Activated T-cell treated with anti-CD3 and anti-CD28 coated beads, Interleukin-2, amount 50 U/mL, for 24 hours (primary cell): ENCODE measurements at places on chromosomes 2 and 18.

DNA sequence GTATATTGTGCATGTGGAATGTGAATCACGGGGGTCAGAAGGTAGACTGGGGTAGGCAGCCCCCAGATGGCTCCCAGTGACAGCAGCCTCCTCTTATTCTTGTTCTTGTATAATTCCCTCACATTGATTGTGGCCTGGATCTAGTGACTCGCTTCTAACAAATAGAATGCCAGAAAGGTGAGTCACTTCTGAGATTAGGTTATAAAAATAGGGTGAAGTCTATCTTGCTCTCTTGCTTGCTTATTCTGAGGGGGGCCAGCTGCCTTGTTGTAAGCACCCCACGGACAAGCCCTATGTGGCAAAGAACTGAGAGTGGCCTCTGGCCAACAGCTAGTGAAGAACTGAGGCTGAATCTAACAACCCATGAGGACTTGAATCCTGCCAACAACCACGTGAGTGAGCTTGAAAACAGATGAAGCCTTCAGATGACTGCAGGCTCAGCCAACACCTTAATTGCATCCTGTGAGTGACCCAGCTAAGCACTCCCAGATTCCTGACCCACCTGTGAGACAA is 15.6 kb upstream of the RMND5A start:
- peaks cover 6% of the 10 kb centered on the region for H3K27me3 ChIP-seq
- no peak overlapping the region for H3K4me3 ChIP-seq
- DNase-seq: no peak
- no peaks in the 10 kb centered on the region for H3K36me3 ChIP-seq
- H3K4me1 ChIP-seq: peaks cover 4% of the 10 kb centered on the region

DNA sequence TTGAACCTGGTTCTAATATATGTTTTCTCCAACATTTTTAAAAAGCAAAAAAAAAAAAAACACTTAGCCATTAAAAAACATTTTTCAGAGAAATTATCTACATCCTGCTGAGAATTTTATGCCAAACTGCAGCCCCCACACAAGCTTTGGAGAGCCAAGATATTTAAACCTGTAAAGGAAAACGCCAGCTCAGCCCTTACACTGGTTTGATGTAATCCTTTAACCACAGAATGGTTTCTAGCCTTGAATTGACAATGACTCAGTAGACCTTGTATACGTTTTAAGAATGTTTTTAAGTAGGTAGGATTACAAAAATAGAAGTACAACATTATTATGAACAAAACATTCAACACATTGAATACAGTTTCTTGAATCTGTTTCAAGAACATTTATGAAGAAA is 113.6 kb downstream of the BABAM2 start:
- peaks cover 10% of the 10 kb centered on the region for H3K36me3 ChIP-seq
- H3K4me1 ChIP-seq: peaks cover 34% of the 10 kb centered on the region
- no peak for DNase-seq
- H3K27ac ChIP-seq: peak overlapping the region; percentile 39

DNA sequence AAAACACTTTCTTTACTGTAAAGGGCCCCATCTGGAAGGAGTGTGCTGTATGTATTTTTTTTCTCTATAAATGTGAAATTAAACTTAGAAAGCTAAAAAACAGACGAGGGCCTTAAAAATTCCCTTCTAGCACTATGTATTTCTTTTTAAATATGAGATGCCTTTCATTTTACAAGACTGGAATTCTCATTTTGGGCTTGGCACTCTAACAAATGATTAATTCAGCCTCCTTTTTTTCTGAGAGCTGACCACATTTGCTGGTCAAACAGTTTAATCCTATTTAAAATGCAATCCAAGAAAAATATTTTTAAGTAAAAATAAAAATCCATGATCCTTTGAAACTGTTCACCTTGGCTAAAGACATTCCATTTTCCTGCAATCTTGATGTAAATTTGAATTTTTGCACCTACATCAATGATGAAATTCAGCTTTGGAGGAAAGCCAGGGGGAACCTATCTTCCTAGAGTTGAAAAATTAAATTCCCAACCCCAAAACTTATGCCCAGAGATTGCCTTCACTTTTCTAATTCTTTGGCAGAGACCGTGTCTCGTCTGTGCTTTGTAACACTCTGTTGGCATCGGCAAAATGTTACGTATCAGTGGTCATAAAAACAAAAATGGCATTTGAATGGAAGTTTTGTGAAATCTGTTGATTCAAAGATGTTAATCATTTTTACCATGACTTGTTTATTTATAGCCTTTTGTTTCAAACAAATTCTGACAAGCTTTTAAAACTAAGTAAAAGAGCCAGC is 284.5 kb downstream of the ZNF521 start:
- H3K4me3 ChIP-seq: no peak overlapping the region
- no peaks in the 10 kb centered on the region for H3K27me3 ChIP-seq
- H3K36me3 ChIP-seq: no peaks in the 10 kb centered on the region
- H3K27ac ChIP-seq: no peak overlapping the region
- no peak for DNase-seq

- no peaks in the 10 kb centered on the region for H3K27me3 ChIP-seq
- no peak overlapping the region for H3K27ac ChIP-seq
- H3K4me3 ChIP-seq: no peak overlapping the region
- H3K36me3 ChIP-seq: no peaks in the 10 kb centered on the region
- no peak for DNase-seq
- H3K4me1 ChIP-seq: no peaks in the 10 kb centered on the region
These were observed 96.7 kb downstream of the CNTNAP5 start for GRCh38 chr2:124121760-124122275.

- H3K27ac ChIP-seq: no peak overlapping the region
- peaks cover 2% of the 10 kb centered on the region for H3K27me3 ChIP-seq
- H3K36me3 ChIP-seq: no peaks in the 10 kb centered on the region
- no peak overlapping the region for H3K4me3 ChIP-seq
These were observed 87.7 kb downstream of the LYPD6 start for GRCh38 chr2:149418065-149418464.

GRCh38 chr18:72206814-72207213 is 337.3 kb downstream of the CBLN2 start:
- H3K4me1 ChIP-seq: no peaks in the 10 kb centered on the region
- no peak overlapping the region for H3K4me3 ChIP-seq
- no peak for DNase-seq
- no peak overlapping the region for H3K27ac ChIP-seq
- H3K27me3 ChIP-seq: no peaks in the 10 kb centered on the region

GRCh38 chr18:33916200-33916599 is 308.5 kb downstream of the NOL4 start:
- H3K4me1 ChIP-seq: no peaks in the 10 kb centered on the region
- no peak for DNase-seq
- H3K36me3 ChIP-seq: no peaks in the 10 kb centered on the region

DNA sequence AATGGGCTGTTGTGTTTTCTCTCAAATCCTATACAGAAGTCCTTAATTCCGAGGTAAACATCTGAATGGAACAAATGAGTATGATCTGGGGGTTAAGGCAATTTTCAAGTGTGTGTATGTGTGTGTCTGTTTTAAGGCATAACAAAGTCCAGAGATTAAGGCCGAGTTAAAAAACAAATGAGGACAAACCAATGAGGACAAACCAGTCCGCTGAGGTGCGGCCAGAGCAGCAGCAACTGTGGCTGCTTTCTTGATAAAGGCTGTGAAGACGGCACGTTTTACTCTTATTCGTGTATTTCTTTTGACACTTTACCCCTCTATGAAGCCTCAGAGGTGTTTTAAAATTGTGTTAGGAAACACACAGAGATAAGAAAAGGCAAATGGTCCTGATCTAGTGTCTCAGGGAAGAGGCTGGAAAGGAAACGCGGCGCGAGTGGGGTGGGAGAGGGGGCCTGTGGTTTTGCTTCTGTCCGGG is 495 bp upstream of the GULP1 start:
- H3K4me1 ChIP-seq: peaks cover 14% of the 10 kb centered on the region
- H3K4me3 ChIP-seq: peak overlapping the region; percentile 35

DNA sequence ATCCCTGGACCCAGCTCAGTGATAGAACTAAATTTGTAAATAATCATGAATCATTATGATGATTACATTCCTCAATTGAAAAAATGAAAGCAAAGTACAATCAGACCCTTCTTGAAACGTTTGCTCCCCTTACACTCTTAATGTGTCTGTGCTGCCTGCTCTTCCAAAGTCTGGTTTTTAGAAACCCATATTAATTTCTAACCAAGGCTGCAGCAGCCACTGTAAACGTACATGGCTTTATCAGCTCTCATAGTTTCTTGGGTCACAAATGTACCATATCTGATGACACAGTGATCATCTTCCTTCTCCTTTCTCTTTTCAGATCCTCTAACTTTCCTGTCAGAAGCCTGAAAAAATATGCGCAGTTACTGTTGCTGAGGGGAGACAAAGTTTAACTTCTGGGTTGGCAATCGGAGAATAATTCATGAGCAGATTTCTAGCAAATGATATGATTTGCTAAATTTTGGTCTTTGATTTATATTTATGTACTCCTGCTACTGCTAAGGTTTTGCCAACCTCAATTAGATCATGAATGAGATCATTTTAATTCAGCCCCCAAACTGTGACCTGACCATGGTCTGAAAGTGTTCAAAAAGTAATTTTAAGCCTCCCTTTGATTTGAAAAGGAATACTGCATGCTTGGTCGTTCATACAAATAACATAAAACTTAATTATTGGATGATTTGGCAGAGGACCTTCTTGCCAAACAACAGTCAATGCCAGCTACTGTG is 12.3 kb downstream of the ZEB2 start:
- H3K27ac ChIP-seq: no peak overlapping the region
- H3K27me3 ChIP-seq: peaks cover 66% of the 10 kb centered on the region
- DNase-seq: no peak
- peaks cover 50% of the 10 kb centered on the region for H3K4me1 ChIP-seq
- no peaks in the 10 kb centered on the region for H3K36me3 ChIP-seq
- no peak overlapping the region for H3K4me3 ChIP-seq

GRCh38 chr2:222319586-222320435 is 21.0 kb upstream of the PAX3 start:
- H3K4me3 ChIP-seq: peak overlapping the region; percentile 59
- peaks cover 9% of the 10 kb centered on the region for H3K4me1 ChIP-seq
- H3K27ac ChIP-seq: no peak overlapping the region
- peaks cover 68% of the 10 kb centered on the region for H3K27me3 ChIP-seq
- peak; percentile 62 for DNase-seq

DNA sequence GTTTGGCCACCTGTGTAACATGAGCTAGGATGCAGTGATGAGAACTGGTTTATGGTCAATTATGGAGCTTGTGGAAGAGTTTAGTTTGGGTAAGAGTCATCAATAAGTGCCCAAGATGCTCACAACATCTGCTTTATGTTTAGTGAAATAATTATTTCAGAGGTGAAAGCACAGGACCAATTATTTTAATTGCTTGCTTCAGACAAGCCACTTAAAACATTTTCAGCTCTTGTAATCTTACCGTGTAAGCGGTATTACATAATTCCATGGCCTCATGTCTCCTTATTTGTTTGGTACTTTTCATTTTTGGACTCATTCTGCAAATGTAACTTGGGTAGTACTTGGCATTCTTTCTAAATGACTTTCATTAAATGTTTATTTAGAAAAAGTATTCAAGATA is 5.4 kb downstream of the B3GNT2 start:
- H3K27me3 ChIP-seq: no peaks in the 10 kb centered on the region
- peaks cover 87% of the 10 kb centered on the region for H3K4me1 ChIP-seq
- peak overlapping the region; percentile 90 for H3K4me3 ChIP-seq

DNA sequence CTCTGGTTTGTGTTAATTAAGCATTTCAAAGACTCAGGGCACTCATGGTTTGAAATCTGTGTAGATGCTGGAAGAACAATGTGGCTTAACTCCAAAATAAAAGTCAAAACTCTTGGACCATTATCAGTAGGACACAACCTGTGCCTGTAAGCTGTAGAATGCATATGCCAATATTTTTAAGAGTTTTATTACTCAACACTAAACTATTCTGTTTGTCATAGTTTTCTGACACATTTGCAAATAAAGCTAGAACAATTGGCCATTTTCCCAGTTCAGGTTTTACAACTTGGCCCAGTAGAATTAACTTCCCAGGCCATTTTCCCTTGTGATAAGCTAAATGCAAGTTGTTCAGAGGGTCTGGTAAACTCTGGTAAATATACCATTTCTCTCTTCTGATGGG is 713.1 kb downstream of the CBLN2 start:
- H3K36me3 ChIP-seq: no peaks in the 10 kb centered on the region
- no peak for DNase-seq
- H3K4me1 ChIP-seq: no peaks in the 10 kb centered on the region
- H3K27ac ChIP-seq: no peak overlapping the region

DNA sequence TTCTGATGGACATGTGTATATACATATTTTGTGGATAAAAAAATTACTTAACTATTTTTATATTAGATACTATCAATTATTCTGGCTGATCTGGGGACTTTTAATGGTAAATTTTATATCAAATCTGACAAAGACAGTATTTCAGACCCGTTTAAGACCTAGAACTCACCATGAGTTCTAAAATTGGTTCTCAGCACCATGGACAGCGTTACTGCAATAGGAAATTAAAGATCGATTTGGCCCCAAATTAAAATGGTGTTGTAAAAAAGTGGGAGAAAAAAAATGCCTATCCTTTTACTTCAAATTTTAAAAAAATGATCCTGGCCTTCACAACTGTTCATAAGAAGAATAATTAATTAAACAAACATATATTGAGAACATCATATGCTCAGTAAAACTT is 919 bp upstream of the SCN2A start:
- no peaks in the 10 kb centered on the region for H3K4me1 ChIP-seq
- no peak overlapping the region for H3K4me3 ChIP-seq
- no peak for DNase-seq
- no peaks in the 10 kb centered on the region for H3K27me3 ChIP-seq
- H3K36me3 ChIP-seq: no peaks in the 10 kb centered on the region

DNA sequence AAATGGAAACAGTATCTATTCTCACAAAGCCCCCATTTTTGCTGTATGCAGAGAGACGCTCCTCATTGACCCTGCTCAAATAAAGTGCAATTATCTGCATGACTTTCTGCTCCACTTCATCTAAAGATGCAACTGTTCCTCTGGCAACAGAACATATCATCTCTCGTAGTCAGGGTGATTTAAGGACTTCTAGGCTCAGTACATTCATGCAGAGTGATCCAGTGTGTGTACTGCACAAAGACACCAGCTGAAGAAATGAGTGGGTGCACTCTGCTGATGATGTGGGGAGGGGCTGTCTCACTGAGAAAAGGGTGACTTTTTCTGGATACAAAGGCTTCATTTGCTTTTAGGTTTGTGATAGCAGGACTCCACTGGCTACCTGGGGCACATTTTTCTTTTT is 355.2 kb downstream of the GALNT13 start:
- no peaks in the 10 kb centered on the region for H3K27me3 ChIP-seq
- no peak overlapping the region for H3K4me3 ChIP-seq
- no peak overlapping the region for H3K27ac ChIP-seq
- no peaks in the 10 kb centered on the region for H3K4me1 ChIP-seq
- no peak for DNase-seq

DNA sequence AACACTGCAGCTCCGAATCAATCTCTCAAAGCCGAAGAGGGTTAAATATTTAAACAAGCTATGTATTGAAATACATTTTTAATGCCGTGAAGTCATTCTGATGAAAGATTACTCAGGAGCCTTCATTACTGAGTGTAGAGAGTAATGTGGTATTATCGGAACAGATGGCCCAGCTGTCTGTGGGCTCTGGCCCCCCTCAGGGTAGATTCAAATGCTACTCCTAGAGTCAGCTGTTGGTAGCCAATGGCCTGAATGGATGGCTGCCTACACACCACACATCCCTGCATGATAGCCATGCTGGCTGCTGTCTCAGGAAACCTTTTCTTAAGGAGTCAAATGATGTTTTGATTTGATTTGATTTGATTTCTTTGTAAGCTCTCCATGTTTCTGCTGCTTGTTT is 732.3 kb upstream of the CELF4 start:
- no peak overlapping the region for H3K4me3 ChIP-seq
- no peak overlapping the region for H3K27ac ChIP-seq
- no peaks in the 10 kb centered on the region for H3K27me3 ChIP-seq
- no peak for DNase-seq

- no peaks in the 10 kb centered on the region for H3K27me3 ChIP-seq
- peaks cover 26% of the 10 kb centered on the region for H3K4me1 ChIP-seq
- no peaks in the 10 kb centered on the region for H3K36me3 ChIP-seq
These were observed 31.5 kb upstream of the NFE2L2 start for GRCh38 chr2:177296040-177296439.
